ENCODE measurements at places on chromosomes 7 and 10.

- DNase-seq: no peak
These were observed 754.6 kb downstream of the REEP3 start for GRCh38 chr10:64275774-64276173.

- DNase-seq: no peak
These were observed 127.5 kb downstream of the PARD3 start for GRCh38 chr10:34687434-34688210.

DNA sequence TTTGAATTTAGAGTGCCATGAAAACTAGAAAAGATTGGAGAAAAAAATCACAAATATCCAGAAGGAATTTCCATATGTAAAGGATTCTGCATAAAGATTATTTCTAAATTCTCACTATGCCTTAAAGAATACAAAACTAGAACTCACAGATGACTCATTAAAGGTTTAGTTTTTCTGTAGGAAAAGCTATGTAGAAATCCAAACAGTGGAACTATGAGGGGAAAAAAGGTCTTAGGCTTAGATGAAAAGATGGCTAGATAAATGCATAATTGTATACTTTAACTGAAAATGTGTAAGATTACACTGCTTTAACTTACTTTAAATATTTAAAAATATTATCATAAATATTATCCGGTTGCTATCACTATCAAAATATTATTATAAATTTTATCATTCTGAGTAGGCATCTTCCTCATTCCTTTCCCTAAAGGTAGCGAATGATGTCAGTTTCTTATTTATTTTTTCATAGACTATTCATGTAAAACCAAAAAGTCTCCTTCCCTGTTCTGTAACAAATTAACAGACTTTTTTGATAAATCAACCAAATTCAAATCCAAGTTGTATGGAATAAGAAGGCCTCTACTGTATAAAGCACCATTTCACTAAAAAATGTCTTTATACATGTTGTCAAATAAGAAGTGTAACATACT is 69.1 kb upstream of the COMTD1 start:
- DNase-seq: no peak

DNA sequence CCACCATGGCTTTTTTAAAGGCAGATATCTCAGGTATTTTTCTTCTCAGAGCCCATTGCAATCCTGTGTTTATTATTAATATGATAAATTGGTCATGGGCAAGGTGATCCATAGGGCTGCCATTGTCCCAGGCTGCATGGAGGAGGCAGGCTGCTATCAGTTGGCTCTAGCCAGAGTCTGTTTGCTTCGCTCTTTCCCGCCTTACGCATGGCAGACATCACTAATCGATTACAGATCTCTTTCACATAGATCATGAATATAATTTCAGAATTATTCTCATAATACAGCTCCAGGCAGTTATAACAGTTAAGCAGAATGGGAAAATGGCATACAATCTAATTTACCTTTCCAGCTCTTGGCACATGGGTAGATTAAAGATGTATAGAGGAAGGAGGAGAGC is 30.4 kb upstream of the HABP2 start:
- no peak for DNase-seq

GRCh38 chr7:77757589-77757988 is 40.6 kb downstream of the TMEM60 start:
- no peak for DNase-seq

DNA sequence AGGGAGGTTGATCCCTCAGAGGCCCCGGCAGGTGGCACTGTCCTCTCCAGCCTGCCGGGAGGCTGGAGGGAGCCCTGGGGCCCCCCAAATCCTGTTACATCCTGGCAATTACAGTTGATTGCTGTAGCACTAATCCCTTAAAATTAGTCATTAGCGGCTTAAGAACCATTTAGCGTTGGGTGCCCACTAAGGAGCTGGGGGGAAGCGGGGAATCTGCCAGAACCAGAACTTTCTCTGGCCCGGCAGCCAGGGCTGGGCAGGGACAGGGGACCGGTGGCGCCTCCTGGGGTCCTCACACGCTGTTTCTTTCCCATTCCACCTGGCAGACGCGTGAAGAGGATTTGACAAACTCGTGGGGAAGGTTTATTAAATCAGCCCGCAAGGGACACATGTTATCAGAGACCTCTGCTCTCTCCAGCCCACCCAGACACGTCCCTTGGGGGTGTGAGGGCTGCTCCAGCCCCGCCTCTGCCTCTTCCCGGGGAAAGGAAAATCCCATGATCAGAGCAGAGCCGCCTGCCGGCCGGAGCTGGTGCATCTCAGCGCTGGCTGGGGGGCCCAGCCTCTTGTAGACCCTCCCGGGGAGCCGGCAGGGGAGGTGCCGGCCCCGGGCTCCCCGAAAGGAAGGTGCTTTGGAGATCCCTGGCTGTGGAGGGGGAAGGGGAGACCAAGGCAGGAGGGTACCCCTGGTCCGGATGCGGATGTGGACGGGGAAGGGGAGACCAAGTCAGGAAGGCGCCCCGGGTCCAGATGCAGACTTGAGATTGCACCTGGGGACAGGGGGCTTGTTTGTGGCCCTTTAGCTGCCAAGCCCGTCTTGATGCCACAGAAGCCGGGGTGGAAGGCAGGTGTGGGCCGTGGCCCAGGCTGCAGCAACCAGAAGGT is 142.7 kb downstream of the ELFN1 start:
- no peak for DNase-seq

DNA sequence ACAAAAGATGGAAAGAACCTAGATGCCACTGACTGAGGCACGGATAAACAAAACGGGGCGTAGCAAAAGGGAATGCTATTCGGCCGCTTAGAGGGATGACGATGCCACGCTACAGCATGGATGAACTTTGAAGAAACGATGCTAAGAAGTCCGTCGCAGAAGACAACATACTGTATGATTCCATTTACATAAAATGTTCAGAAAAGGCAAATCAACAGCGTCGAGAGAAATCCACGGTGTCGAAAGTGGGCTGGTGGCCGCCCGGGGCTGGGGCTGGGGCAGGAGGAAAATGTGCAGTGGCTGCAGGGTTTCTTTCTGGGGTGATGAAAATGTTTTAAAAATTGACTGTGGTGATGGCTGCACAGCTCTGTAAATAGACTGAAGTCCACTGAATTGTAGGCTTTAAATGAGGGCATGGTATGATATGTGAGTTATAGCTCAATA is 24.1 kb downstream of the GNA12 start:
- no peak for DNase-seq

- no peak for DNase-seq
These were observed 98.4 kb upstream of the FAM3C start for GRCh38 chr7:121494516-121494915.

DNA sequence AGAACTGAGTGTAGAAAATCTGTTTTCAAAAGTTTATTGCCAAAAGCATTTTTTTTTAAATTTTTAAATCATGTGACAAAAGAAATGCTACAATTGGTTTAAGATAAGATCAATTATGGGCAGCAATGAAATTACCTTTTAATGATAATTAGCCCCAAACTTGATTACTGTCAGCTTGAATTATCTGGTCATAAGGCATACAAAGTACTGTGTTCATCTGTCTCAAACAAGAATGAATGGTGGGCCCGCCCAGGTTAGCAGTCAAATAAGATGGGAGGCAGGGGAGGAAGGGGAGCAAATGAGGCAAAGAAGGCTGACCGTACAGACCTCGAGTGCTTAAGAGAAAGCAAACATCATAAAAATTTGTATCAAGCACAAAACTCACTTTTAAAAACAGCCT is 68.1 kb downstream of the JAZF1 start:
- DNase-seq: no peak

DNA sequence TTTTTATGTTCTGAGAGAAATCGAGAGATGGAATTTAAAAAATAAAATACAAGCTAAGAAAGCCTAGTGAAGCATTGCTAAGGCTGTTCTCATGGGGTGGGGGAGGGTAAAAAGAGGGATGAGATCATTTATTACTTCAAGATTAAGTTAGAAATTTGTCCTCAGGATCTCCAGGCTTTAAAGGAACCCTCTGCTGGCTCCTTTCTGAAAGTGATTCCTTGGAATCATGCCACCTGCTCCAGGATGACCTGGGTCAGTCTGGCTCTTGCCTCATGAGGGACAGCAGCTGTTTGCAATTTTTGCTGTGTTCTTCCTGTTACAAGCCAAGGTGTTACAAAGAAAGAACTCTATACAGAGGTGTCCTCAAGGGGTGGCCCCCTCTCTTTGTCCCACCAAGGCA is 69.8 kb downstream of the CDK1 start:
- DNase-seq: no peak

DNA sequence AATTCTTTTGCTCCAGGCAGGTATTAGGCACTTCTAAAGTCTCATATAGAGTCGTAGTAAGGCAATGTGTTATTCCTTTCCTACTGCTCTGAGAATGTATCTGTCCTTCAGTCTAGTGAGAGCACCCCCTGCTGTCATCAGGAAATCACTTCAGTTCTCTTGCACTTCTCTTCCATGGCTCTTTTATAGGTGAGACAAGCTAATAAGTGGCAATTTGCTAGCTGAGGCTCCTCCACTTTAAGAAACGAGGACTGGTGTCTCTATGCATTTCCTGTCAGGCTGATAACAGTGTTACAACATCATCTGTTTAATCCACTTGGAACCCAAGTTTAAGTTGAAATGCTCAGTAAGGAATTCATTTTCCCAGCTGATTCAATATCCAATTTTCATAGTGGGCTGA is 350.6 kb downstream of the TFEC start:
- no peak for DNase-seq

- DNase-seq: no peak
These were observed 8.0 kb downstream of the POLM start for GRCh38 chr7:44074349-44074695.

DNA sequence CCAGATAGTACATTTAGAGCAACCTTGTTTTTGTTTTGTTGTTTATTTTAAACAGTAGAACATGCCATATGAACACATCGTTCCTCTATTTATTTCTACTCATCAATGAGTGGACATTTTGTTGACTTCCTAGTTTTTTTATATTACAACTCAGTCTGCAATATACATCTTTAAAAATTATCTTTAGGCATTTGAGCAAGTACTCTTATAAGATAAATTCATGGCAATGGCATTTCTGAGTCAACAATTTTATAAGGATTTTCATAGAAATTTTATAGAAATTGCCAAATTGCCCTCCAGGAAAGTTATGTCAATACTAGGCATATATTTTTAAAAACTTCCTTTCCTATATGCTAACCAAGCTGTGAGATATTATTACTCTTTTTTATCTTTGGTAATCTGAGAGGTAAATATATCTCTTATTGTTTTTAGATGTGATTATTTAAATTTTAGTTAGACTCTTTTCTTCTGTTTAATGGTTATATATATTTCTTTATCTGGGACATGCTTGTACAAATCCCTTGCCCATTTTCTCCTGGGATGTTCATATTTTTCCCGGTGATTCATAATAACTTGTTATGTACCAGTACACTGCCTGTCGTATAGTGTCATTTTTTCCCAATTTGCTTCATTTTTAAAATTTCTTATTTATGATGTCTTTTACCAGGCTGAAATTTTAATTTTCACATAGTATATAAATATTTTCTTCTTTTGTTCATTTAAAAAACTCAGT is 50.5 kb downstream of the FZD1 start:
- no peak for DNase-seq

DNA sequence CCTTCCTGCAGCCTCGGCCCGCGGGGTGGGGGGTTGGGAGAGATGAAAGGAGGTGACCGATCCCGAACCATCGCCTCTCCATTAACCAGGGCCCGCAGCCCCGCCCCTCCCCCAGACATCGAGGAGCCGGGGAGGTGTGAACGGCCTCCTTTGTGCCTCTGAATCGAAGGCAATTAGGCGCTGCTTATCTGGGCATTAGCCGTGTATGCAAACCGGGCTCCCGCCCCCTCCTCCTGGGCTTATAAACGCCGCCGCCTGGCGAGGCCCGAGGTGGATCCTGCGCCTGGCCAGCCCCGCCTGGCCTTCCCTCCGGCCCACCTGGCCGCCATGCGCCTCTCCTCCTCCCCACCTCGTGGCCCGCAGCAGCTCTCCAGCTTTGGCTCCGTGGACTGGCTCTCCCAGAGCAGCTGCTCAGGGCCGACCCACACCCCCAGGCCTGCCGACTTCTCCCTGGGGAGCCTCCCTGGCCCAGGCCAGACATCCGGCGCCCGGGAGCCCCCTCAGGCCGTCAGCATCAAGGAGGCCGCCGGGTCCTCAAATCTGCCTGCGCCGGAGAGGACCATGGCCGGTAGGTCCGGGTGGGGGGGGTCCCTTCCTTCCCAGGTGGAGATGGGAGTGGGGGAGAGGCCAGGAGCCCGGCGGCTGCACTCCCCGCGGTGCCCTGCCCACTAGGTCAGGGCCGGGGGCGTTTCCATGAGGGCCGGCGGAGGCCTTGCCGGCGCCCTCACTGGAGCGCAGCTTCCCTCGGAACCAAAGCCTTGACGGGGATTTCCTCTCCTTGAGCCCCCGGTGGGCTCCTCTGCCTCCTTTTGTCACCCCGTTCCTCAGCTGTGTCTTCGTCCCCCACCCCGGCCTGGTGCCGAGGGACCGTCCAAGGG is at the start of gene VENTX:
VENTX (plus strand) TSS at position 268 of the 878 bp plus-strand sequence; CDS start at position 328, 60 bp downstream.
- no peak for DNase-seq

DNA sequence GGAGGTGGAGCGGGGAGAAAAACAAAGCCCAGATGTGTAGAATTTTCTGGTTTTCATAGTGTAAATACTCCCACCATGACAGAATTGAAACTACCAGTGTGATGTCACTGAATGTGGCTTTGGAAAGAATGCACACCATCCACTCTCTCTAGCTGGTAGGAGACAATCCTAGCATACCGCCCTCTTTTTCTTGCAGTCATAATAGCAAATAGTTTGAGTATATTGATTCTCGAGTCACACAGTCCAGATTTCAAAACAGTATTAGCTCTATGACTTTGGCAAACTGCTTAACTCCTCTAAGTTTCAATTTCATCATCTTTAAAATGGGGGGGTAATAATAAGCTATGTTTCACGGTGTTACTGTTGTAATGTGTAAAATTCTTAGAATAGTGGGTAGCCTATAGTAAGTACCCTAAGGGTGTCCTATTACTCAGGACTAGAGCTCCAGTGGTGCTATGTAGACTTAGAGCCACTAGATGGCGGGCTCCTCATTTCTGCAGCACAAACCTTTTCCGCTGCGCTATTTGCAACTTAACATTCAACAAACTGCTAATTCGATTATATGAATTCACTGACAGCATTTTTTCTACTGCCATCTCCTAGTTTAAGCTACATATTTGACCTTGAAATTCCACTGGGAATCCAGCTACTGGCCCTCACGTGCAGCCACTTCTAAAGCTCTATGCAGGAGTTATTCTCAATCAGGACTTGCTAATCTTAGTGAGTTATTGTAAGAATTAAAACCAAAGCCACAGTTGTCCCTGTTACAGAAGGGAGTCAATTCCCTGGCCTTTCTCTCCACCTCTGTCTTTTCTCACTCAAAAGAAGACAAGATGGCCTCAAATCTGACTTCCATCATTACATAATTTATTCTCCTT is 18.7 kb downstream of the TAS2R40 start:
- peak; percentile 24 for DNase-seq

GRCh38 chr7:6444516-6445269 is 3.1 kb downstream of the DAGLB start:
- no peak for DNase-seq

Data from activated CD8-positive, alpha-beta memory T cell treated with anti-CD3 and anti-CD28 coated beads for 48 hours (primary cell).